ENCODE measurements at places on chromosomes 4 and X. TPM values are rescaled to one million over a fixed set of nuclear protein-coding genes. Genes with fewer than 3 reads are reported as not detected.

MTNR1A gene
- 3.3 TPM for polyA plus RNA-seq

UGT2B15 gene
- polyA plus RNA-seq = 1.3 TPM

- DNase-seq = no peak
Measured at GRCh38 chr4:3489451-3489962, 26.4 kb downstream of the DOK7 start.

- no peak for DNase-seq
Measured at GRCh38 chr4:159021597-159022385, 81.1 kb upstream of the RAPGEF2 start.

DNA sequence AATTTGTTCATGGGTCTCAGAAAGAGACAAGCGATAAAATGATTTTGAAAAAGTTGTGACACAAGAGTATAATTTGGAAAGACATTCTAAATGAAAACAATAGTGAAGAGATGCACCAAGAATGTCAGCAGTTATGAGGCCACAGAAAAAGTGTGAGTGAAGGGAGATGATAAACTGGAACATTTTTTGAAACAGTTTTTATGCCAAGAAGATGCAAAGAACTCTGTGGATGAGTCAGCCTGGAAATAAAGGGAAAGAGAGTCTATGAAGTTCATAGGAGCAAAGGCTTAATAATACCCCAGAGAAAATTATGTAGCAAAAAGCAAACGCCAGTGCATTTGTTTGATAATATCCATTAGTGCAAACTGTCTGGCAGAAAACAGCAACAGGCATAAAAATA is 188.4 kb upstream of the TBC1D9 start:
- DNase-seq = no peak

DNA sequence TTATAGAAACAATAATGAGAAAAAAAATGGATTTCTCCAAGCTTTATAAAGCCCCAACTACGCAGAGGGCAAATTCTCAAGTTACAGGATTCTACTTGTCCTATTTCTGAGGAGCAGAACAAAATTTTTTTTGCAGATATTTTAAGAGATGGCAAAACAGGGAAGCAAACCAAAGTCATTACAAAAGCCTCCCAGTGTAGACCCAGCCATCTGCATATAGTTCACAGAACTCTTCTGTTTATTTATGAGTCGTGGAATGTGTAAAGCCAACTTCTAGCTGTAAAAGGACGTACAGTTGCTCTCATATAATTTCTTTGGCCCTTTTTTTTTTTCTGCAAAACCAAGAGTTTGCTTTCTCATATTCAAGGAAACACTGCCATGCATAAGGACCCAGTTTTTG is 120.4 kb downstream of the PCDH7 start:
- no peak for DNase-seq

GRCh38 chr4:123615901-123616300 is 219.3 kb downstream of the SPRY1 start:
- DNase-seq = no peak

Data from testis (tissue), 5 donors.